Psoas muscle (tissue), 8 donors: ENCODE measurements at places on chromosomes 7 and 10. TPM values are rescaled to one million over a fixed set of nuclear protein-coding genes. Genes with fewer than 3 reads are reported as not detected.

FRA10AC1 gene
- total RNA-seq, result 14.0 TPM

- DNase-seq, result peak; percentile 67
- no peak overlapping the region for H3K4me3 ChIP-seq
- H3K27me3 ChIP-seq, result no peaks in the 10 kb centered on the region
- no peak overlapping the region for H3K27ac ChIP-seq
- H3K36me3 ChIP-seq, result no peaks in the 10 kb centered on the region
- H3K4me1 ChIP-seq, result peaks cover 15% of the 10 kb centered on the region
Observed at GRCh38 chr7:2864999-2865670, 21.0 kb upstream of the GNA12 start.

GRCh38 chr10:127851661-127852194 lies 41.0 kb downstream of the CLRN3 start:
- H3K27ac ChIP-seq, result no peak overlapping the region
- no peaks in the 10 kb centered on the region for H3K4me1 ChIP-seq
- no peaks in the 10 kb centered on the region for H3K27me3 ChIP-seq
- DNase-seq, result no peak
- H3K36me3 ChIP-seq, result no peaks in the 10 kb centered on the region

TRUB1 gene
- total RNA-seq, result 8.7 TPM

DNA sequence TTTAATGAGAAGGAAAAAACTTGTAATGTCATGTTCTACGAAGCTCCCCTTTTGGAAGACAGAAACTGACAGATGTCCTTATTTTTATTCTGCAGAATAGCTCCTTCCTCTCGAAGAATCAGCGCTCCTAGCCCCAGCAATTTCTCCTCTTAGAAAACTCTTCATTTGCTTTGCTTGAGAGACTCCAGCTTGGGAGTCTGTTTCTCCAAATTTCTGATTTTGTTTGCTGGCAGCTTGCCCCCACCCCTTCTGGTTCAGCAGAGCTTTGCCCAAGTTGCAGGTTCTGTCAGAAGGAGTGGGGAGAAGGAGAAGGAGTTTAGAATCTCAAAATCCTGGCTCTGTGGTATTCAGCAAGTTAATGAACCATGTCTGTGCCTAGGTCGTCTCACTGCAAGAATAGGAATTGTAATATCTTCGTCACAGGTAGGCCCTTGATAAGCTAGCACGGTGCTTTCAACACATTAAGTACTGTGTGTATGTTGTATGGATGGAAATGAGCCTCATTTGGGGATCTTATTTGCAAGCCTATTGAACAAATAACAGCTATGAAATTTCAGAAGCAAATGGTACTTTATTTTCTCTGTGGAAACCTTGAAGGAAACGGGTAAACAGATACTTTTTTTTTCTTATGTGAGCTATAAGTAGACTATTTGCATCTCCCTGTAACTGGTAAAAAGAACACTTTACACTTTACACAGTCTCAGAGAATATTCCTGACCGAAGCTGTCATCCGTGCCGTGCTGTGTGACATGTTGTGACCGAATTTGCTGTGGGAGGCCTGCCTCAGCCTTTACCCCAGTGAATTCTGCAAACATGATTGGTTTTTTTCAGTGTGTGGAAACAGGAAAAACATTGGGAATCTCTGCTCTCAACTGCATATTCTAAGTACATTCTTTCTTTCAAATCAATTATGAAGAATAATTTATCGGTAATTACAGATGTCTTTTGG lies 290.9 kb downstream of the CAMK1D start:
- no peak overlapping the region for H3K4me3 ChIP-seq
- DNase-seq, result no peak
- H3K36me3 ChIP-seq, result no peaks in the 10 kb centered on the region
- no peaks in the 10 kb centered on the region for H3K4me1 ChIP-seq
- no peaks in the 10 kb centered on the region for H3K27me3 ChIP-seq

GRCh38 chr7:64558323-64558705 lies 4.6 kb downstream of the ZNF680 start:
- no peaks in the 10 kb centered on the region for H3K27me3 ChIP-seq
- peak overlapping the region; percentile 53 for H3K4me3 ChIP-seq
- no peaks in the 10 kb centered on the region for H3K36me3 ChIP-seq
- no peak for DNase-seq
- peak overlapping the region; percentile 83 for H3K27ac ChIP-seq

GRCh38 chr10:27470885-27471284 lies 33.2 kb upstream of the RAB18 start:
- H3K4me3 ChIP-seq, result no peak overlapping the region
- DNase-seq, result no peak

GRCh38 chr10:124283215-124283948 lies 135.3 kb downstream of the OAT start:
- DNase-seq, result peak; percentile 3
- no peaks in the 10 kb centered on the region for H3K4me1 ChIP-seq
- H3K27me3 ChIP-seq, result no peaks in the 10 kb centered on the region
- H3K36me3 ChIP-seq, result no peaks in the 10 kb centered on the region

GRCh38 chr10:29926693-29927048 lies 132.7 kb downstream of the JCAD start:
- no peaks in the 10 kb centered on the region for H3K27me3 ChIP-seq
- H3K4me1 ChIP-seq, result no peaks in the 10 kb centered on the region
- no peak overlapping the region for H3K27ac ChIP-seq
- H3K4me3 ChIP-seq, result no peak overlapping the region

DNA sequence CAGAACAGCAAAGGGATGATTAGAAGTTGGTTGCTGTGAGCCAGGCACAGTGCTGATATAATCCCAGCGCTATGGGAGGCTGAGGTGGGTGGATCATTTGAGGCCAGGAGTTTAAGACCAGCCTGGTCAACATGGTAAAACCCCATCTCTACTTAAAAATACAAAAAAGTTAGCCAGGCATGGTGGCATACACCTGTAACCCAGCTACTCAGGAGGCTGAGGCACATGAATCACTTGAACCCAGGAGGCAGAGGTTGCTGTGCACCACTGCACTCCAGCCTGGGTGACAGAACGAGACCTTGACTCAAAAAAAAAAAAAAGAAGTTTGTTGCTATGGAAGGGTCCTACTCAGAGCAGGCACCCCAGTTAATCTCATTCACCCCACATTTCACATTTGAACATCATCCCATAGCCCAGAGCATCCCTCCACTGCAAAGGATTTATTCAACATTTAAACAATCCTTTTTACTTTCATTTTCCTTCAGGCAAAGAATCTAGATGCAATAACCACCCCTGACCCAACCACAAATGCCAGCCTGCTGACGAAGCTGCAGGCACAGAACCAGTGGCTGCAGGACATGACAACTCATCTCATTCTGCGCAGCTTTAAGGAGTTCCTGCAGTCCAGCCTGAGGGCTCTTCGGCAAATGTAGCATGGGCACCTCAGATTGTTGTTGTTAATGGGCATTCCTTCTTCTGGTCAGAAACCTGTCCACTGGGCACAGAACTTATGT lies 4.1 kb downstream of the IL6 start:
- no peak overlapping the region for H3K27ac ChIP-seq
- H3K4me3 ChIP-seq, result no peak overlapping the region
- peaks cover 5% of the 10 kb centered on the region for H3K4me1 ChIP-seq
- no peaks in the 10 kb centered on the region for H3K27me3 ChIP-seq
- peaks cover 5% of the 10 kb centered on the region for H3K36me3 ChIP-seq

- no peaks in the 10 kb centered on the region for H3K4me1 ChIP-seq
- no peak overlapping the region for H3K27ac ChIP-seq
- DNase-seq, result no peak
- H3K36me3 ChIP-seq, result no peaks in the 10 kb centered on the region
- H3K4me3 ChIP-seq, result no peak overlapping the region
Observed at GRCh38 chr7:114864278-114864677, 57.6 kb upstream of the MDFIC start.

- peaks cover 9% of the 10 kb centered on the region for H3K36me3 ChIP-seq
- H3K27me3 ChIP-seq, result no peaks in the 10 kb centered on the region
- no peak for DNase-seq
- peaks cover 15% of the 10 kb centered on the region for H3K4me1 ChIP-seq
Observed at GRCh38 chr10:72720814-72721660, 29.1 kb downstream of the MCU start.

- no peak overlapping the region for H3K27ac ChIP-seq
- H3K4me1 ChIP-seq, result peaks cover 5% of the 10 kb centered on the region
- no peaks in the 10 kb centered on the region for H3K36me3 ChIP-seq
Observed at GRCh38 chr10:107579970-107580369, 415.5 kb upstream of the SORCS1 start.

NYAP1 gene
- 0.32 TPM for total RNA-seq

DNA sequence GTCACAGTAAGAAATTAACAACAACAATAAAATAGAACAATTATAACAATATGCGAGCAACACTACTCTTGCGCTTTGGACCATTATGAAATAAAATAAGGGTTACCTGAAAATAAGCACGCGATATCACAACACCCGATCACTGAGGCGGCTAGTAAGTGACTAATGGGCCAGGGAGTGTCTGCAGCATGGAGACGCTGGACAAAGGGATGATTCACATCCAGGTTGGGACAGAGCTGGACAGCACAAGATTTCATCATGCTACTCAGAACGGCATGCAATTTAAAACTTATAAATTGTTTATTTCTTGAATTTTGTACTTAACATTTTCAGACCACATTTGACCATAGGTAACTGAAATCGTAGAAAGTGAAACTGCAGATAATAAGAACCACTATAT lies 15.6 kb downstream of the HIBADH start:
- no peak overlapping the region for H3K27ac ChIP-seq
- no peaks in the 10 kb centered on the region for H3K27me3 ChIP-seq
- H3K4me3 ChIP-seq, result no peak overlapping the region
- DNase-seq, result no peak
- H3K36me3 ChIP-seq, result no peaks in the 10 kb centered on the region

DNA sequence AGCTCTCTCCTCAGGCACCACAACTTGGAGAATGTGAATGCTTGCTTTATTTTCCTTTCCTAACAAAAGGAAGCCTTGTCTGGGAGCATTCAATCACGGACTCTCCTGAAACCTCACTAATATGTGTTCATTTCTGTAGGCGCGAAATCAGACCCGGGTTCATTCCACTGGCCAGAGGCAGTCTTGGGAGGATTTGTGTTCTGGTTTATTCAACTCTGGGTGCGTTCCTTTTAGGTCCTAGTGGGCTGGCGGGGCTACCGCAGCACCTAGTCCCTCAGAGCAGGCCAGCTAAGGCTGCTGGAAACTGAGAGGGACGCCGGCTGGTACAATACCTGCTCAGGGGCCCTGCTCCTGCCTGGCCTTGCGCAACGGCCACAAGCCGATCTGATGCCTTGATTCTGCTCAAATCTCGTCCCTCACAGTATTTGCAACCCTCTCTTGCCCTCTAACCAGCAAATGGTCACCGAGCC lies 7.5 kb downstream of the HOXA4 start:
- no peaks in the 10 kb centered on the region for H3K27me3 ChIP-seq
- no peaks in the 10 kb centered on the region for H3K36me3 ChIP-seq
- no peak overlapping the region for H3K4me3 ChIP-seq
- peak overlapping the region; percentile 30 for H3K27ac ChIP-seq
- peaks cover 47% of the 10 kb centered on the region for H3K4me1 ChIP-seq
- DNase-seq, result no peak

DNA sequence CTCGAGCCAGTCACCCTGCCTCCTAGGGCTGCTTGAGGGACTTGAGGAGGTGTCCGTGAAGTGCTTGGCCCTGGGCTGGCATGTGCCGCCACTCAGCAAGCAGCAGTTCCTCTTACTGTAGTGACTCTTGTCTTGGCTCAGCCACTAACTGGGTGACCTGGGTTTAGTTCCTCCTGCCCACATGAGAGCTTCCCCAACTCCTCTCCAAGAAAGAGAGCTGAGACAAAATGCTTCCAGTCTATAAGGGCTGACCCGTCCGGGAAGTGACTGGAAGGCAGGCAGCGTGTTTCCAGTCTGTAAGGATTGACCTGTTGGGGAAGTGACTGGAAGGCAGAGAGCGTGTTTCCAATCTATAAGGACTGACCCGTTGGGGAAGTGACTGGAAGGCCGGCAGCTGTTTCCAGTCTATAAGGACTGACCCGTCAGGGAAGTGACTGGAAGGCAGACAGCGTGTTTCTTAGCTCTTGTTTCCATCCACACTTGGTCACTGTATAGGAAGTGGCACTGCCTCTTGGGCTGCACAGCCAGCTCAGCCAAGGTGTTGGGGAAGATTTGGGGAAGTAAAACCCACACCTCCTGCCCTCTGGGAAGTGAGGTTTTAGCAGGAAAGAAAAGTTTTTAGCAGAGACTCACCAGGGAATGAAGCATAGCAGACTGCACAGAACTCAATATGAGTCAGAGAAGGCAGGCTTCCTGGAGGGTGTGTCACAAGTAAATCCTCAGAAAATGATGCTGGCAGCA lies 53.3 kb upstream of the PPIF start:
- no peaks in the 10 kb centered on the region for H3K4me1 ChIP-seq
- H3K4me3 ChIP-seq, result no peak overlapping the region
- no peaks in the 10 kb centered on the region for H3K36me3 ChIP-seq
- no peak for DNase-seq
- no peaks in the 10 kb centered on the region for H3K27me3 ChIP-seq
- peak overlapping the region; percentile 9 for H3K27ac ChIP-seq

TAS2R5 gene
- not detected for total RNA-seq

DNA sequence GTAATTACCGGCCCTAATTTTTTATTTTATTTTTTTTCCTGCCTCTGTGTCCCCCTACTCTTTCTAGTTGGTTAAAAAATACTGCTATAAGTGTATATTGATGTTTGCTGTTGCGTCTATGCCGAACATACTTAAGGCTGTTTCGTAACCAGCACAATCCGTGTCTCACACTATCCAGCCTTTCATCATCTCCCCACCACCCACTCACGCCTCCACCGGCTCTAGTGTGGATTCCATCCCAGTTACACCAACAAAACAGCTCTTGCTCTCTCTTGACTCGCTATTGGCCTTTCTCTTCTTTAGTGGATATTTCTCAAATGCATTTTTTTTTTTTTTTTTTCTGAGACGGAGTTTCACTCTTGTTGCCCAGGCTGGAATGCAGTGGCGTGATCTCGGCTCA lies 70.1 kb upstream of the CAMK1D start:
- H3K27me3 ChIP-seq, result no peaks in the 10 kb centered on the region
- no peaks in the 10 kb centered on the region for H3K36me3 ChIP-seq
- no peak overlapping the region for H3K4me3 ChIP-seq
- H3K4me1 ChIP-seq, result no peaks in the 10 kb centered on the region
- no peak for DNase-seq

GRCh38 chr10:9091530-9092093 lies 1037.1 kb downstream of the GATA3 start:
- H3K4me3 ChIP-seq, result no peak overlapping the region
- no peaks in the 10 kb centered on the region for H3K36me3 ChIP-seq
- no peaks in the 10 kb centered on the region for H3K27me3 ChIP-seq
- DNase-seq, result no peak
- no peak overlapping the region for H3K27ac ChIP-seq

CFAP46 gene
- 14.9 TPM for total RNA-seq

- DNase-seq, result no peak
- no peaks in the 10 kb centered on the region for H3K4me1 ChIP-seq
- no peak overlapping the region for H3K27ac ChIP-seq
- no peaks in the 10 kb centered on the region for H3K27me3 ChIP-seq
- H3K4me3 ChIP-seq, result no peak overlapping the region
Observed at GRCh38 chr10:348456-348855, 213.2 kb downstream of the ZMYND11 start.

SP8 gene
- not detected for total RNA-seq
